CD8-positive, alpha-beta memory T cell (primary cell): ENCODE measurements at places on chromosomes 6 and 20. TPM values are rescaled to one million over a fixed set of nuclear protein-coding genes. Genes with fewer than 3 reads are reported as not detected.

DNA sequence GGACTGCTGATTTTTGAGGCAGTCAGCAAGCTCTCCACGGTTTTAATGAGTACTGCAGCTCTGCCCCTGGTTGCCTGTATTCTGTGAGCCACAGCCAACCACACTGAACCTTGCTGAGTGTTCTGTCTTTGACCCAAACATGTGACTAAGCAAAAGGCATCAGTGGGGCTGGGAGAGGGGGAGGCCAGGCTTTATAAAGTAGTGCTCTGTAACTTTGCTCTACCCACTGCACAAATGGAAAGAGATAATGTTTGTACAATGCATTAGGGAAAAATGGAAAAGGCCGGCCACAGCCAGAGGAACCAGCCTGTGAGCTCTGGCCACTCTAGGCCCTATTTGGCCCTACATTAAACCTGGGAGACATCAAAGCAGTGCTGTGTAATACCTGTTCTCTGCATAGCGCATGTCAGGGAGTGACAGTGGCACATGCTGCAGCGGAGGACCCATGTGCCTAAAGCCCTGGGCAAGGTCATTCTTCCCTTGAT, 22.0 kb downstream of the KLHL31 start:
- no peak for DNase-seq
- no peak overlapping the region for H3K4me3 ChIP-seq
- H3K4me1 ChIP-seq: peaks cover 25% of the 10 kb centered on the region

The SPATS1 gene
- total RNA-seq: not detected

DNA sequence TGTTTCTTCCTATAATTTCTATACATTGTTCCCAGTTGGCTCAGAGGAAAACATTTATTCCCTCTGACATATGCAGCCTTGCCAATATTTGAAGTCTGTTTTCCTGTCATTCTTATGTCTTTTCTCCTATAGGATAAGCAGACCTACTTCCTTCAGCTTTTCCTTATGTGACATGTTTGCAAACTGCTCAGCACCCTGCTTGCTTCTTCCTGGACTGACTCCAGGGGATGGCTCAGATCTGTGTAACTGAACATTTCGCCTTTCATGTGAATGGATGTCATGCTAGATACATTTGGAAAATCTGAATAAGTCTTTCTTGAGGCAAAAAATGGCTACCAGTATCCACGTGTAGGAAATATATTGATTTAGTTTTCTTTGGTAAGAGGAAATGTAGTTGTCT, 113.2 kb downstream of the CARMIL1 start:
- no peak overlapping the region for H3K27ac ChIP-seq
- H3K4me3 ChIP-seq: no peak overlapping the region
- H3K36me3 ChIP-seq: no peaks in the 10 kb centered on the region

- no peaks in the 10 kb centered on the region for H3K4me1 ChIP-seq
- no peak for DNase-seq
- H3K27ac ChIP-seq: no peak overlapping the region
- no peaks in the 10 kb centered on the region for H3K36me3 ChIP-seq
- no peaks in the 10 kb centered on the region for H3K27me3 ChIP-seq
- no peak overlapping the region for H3K4me3 ChIP-seq
Observed at GRCh38 chr6:117381749-117382148, 44.0 kb downstream of the ROS1 start.

The CAP2 gene
- total RNA-seq: not detected

DNA sequence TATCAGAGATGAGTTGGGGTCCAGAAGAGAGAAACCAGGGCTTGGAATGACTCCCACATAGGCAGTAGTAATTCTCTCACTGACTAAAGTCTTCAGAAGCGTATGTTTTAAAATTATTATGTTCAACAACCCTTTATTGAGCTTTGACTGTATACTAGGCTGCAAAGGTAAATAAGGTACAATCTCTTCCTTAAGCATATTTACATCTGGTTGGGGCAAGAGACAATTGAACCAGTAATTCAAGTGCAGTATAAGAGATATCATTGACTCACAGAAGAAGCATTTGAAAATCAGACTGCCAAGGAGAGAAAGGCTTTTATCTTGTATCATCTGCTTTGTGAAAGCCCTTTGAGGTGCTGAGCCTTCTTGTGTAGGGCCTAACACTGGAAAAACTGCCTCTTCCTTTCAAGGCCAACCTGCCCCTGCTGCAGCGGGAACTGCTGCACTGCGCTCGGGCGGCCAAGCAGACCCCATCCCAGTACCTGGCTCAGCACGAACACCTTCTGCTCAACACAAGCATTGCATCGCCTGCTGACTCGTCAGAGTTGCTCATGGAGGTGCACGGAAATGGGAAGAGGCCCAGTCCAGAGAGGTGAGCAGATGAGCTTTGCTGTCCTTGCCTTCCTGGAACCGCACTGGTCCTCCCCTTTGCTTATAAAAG, 39.3 kb upstream of the C20orf144 start:
- peaks cover 26% of the 10 kb centered on the region for H3K4me1 ChIP-seq
- no peak for DNase-seq
